AG04449 (cell line): ENCODE measurements at places on chromosomes 3 and 15.

GRCh38 chr3:6791161-6791560, 69.8 kb upstream of the GRM7 start:
- DNase-seq, result no peak

GRCh38 chr3:142022381-142022780, 127.0 kb downstream of the TFDP2 start:
- DNase-seq, result no peak

DNA sequence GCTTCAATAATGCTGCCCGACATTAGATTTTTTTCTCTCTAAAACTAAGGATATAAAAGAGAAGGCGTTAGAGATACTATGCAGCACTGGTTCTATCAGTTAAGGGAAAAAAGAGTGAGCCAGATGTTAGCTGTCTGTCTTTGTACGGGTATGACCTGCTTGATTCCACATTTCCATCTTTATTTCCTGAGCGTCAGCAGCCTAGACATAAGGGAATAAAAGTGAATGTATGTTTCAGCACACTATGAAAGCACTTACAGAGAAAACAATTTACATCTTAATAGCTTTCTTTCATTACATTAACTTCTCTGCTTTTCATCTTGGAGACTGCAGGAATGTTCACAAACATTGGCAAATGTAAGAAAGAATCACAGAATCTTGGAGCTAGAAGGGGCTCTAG, 319.3 kb downstream of the CTNNB1 start:
- no peak for DNase-seq

- no peak for DNase-seq
Measured at GRCh38 chr15:70704166-70704565, 59.2 kb downstream of the UACA start.

DNA sequence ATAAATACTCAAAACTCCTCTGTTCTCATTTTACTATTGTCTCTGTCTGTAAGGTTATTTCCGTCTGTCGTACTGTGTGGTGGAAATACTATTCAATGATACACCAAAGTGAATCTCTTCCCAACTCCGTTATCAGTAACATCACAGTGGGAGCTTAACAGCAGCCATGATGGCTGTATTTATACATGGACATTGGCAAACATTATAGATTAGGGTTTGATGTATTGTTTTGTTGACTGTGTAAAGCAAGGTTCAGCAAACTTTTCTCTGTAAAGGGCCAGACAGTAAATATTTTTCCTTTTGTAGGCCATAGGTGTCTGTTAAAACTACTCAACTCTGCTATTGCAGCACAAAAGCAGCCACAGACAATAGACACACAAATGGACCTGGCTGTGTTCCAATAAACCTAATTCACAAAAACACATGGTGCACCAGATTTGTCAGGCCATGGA, 23.2 kb downstream of the LIPC start:
- no peak for DNase-seq

DNA sequence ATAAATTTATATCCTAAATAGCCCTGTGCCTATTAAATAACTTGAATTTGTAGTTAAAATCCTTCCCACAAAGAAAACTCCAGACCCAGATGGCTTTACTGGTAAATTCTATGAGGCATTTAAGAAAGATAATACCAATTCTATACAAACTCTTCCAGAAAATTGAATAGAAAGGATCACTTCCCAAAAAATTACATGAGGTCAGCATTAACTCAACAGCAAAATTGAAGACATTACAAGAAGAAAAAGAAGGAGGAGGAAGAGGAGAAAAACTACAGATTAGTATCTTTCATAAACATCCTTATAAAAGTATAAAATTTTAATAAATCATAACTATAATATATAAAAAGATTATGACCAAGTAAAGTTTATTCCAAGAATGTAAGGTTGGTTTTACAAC, 29.4 kb upstream of the SLC6A11 start:
- no peak for DNase-seq

DNA sequence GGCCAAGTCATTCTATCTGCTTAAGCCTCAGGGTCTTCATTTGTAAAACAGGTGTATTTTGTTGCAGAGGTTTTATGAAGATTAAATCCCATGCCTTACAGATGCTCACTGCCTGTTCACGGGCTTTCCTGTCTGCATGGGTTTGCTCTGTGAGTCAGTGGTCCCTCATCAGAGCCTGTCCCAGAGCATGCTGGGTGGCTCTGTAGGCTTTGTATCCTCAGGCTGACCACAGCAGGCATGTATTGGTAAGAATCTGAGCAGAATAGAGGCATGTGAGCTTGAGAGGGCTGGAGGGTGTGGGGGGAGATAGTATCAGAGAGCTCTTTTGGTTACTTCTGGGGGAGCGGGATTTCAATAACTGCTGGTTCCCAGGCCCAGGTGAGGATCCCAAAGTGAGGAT, 45.4 kb upstream of the PLXNA1 start:
- DNase-seq, result no peak

GRCh38 chr15:71480556-71480955, 329.8 kb upstream of the NR2E3 start:
- no peak for DNase-seq

GRCh38 chr3:107756649-107757048, 233.9 kb downstream of the BBX start:
- no peak for DNase-seq

DNA sequence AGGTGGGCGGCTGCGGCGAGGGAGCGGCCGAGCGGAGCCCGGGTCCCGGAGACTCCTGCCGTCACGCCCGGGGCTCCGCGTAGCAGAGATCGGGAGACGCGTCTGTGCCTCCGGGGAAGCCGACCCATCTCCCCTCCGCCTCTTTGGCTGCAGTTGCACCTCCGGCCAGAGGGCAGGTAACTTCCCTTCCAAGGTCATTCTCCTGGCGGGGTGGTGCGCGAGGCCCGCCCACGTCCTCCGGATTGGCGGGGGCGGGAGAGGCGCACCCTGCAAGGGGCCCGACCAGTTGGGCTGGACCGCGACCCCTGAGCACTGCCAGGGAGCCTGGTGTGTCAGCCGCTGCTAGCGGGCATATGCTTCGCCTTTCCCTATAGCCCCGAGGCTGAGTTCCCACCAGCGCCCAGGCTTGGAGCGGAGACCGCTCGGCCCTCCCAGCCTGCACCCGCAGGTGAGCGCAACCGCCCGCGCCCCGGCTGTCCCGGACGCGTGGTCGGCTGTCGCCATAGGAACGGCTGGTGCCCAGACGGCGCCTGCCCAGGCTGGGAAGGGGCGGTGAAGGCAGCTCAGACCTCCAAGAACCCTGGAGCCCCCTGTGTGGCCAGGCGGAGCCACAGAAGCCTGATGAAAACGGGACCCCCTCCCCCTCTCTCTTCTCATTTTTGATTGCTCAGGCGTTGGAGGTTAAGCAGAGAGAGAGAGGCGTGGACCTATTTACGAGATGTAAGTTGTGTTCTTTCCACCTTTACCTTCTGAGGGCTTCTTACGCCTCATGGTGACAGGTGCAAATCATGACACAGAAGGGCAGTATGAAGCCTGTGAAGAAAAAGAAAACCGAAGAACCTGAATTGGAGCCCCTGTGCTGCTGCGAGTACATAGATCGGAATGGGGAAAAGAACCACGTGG, 453 bp downstream of the ZDHHC23 start:
- no peak for DNase-seq

- no peak for DNase-seq
Measured at GRCh38 chr3:123750659-123751420, 133.3 kb downstream of the MYLK start.

- no peak for DNase-seq
Measured at GRCh38 chr3:9347887-9348286, 15.0 kb upstream of the THUMPD3 start.

DNA sequence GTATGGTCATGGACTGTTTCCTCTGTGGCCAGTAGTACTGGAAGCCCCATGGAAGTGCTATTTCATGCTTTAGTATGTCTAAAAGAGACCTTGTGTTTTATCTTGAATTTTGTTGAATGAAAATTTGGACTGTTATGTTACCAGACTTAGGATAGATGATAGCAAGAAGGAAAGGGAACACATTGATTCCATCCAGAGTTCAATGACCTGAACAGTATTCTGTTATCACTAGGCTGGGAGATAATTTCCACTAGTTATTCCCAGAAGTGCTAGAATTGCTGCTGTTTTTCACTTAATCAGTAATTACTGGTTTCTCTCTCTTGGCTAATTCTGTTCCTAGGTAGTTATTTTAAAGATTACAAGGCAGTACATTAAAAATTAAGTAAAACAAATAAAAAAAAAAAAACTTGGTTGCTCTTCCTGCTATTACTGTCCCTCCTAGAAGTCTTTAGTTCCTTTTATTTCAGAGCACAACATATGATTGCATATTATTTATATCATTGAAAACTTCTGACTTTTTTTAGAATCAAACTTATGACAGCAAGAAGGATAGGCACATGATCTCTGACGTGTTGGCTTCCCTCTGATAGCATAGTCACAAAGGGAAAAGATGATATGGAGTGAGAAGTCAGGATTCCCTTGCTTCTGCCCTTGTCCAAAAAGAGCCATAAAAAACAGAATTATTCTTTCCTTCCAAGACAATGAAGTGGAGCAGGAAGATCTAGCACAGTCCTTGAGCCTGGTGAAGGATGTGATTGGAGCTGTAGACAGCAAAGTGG, 72.2 kb downstream of the KLHL25 start:
- DNase-seq, result no peak

DNA sequence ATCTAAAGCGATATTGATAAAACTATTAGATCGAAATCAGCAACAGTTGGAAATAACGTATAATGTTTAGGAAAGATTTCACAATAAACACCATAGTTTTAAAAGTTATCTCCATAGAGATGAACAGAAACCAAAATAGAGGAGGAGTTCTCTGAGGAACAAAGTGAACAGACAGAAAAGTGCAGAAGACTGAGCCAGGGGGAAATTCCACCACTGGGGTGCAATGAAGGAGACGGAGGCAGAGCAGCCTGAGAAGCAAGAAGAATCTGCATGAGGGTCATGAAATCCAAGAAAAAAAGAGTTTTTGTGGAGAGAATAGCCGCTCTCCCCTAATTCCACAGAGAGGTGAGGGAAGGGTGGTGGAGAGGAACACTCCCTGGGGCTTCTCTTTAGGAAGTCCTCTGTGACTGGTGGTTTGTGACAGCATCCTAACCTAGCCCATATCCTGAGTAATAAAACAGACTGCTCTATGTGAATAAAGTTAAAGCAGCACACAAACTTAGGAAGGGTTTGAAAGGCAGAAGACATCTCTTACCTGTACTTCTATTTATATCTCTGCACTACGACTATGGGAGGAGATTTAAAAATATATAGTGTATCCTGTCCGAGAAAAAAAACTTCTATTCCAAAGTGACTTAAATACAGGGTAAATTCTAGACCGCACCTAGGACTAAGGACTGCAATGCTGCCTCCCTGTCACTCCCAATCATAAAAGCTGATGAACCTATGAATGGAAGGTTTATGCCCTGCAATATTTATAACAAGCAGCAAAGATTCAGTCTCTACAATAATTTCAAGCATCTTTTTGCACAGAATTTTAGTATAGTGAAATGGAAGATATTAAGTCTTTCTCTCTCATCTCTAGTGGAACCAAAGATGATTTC, 22.9 kb downstream of the ATP8B4 start:
- DNase-seq, result no peak

DNA sequence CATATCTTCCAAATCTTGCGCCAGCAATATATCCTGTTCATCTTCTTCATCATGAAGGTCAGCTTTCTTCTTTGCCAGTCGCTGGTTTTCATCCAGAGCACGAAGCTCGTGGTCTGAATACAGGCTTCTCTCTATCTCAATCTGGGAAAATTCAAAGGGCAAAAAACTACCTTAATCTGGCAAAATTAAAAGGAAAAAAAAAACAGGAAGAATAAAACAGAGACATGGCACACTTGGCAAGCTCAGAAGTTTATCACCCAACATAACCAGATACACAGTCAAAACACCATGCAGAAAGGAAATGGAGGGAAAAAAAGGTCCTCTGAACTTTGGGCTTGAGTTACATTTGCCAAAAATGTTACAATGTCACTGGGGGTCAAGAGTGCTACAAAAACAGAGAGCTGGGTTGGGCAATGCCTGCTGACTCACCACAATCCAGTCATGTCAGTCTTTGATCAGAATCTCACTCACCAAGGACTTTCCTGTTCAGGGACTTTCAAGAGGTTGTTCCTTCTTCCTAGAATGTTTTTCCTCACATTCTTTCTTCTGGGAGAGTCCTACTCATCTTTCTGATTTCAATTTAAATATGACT, 1.5 kb downstream of the MRPL46 start:
- DNase-seq, result peak; percentile 17

- DNase-seq, result no peak
Measured at GRCh38 chr3:184262764-184263179, 1.4 kb upstream of the CAMK2N2 start.

- no peak for DNase-seq
Measured at GRCh38 chr3:126245811-126246727, 65.7 kb upstream of the ALDH1L1 start.

GRCh38 chr3:100737334-100737733, 28.0 kb downstream of the TFG start:
- no peak for DNase-seq

DNA sequence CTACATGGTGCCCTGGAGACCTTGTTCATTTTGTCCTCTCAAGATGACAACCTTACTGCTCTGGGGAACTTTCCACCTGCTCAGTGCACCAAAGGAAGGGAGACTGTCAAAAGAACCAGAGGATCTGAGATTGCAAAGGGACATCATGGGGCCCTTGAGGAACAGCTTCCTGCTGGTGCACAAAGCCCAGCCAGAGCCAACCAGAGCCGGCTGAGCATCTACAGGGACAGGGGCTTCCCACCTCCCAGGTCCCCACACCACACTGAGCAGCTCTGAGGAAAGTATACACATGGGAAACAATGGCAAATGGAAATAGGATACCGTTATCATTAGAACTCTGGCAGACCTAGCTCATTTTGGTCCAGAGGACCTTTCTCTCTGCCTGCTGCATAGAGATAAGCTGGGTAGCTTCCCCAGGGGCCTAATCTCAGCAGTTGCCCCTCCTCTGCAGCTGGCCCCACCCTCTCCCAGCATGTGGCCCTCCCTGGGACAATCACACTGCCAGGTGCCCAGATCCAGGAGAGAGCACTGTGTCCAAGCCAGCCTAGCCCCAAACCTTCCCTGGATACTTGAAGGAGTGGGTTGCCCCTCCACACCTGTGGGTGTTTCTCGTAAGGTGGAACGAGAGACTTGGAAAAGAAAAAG, 123.4 kb upstream of the PRR20G start:
- DNase-seq, result no peak

GRCh38 chr3:133857767-133858166, 37.9 kb downstream of the RAB6B start:
- DNase-seq, result no peak

DNA sequence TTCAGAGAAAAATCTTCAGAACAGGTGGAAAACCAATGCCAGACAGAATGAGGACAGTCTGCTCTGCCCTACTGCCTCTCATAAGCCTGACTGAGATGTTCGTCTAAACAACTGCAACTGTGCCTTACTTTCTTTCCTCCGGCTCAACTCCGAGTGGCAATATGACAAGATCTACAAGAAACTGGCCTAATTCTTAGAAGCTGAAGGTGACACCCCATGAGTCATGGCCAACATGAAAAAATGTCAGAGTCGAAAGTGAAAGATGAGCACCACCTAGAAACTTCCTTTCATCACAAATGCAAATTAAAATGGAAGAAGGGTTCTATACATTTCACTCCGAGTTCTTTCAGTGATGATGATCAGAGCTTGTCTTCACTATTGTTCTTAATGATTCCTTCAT, 12.9 kb downstream of the PCYT1A start:
- DNase-seq, result no peak
